ENCODE measurements at places on chromosomes 7 and 10. TPM values are rescaled to one million over a fixed set of nuclear protein-coding genes. Genes with fewer than 3 reads are reported as not detected.

DNA sequence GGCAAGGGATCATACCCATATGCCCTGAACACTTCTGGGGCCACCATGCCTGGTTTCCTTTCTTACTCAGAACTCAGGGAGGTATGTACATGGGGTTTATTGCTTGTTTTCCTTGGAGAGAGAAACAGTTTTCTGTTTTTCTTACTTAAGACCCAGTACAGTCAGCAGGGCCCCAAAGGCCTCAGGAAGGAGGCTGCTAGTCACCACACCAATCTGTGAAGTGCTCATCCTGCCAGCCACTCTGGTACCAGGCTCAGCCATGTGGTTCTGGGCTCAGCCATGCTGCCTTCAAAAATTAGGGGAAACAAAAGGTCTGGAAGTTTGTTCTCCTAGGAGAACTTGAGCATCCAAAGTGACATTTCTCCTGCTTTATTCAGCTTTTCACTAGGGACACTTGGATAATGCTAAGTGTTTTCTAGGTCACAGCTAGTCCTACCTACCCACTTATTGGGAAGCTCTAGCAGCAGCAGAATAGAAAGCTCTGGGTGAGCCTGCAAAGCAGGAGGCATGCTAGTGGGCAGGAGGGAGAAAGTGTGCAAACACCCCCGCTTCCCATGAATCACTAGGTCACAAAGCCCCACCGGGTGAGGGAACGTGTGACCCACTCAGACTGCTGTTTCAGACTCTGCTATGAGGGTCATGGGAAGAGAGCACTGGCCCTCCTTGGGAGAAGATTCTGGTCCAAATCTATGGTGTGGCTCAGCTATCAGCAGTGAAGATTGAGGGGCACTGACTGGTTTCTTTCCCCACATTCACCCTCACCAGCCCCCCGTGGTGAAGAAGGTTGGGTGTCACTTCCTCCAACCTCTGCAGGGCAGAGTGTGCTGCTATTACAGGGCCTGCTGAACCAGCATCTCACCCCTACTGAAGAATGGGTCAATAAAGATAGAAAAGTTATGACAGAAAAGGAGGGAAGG, 23.9 kb downstream of the NUDCD3 start:
- DNase-seq: no peak

SLC16A12 gene
- 3.9 TPM for total RNA-seq

- DNase-seq: no peak
These were observed 69.0 kb downstream of the CREB5 start for GRCh38 chr7:28481091-28481926.

TNS3 gene
- total RNA-seq: 17.8 TPM

DNA sequence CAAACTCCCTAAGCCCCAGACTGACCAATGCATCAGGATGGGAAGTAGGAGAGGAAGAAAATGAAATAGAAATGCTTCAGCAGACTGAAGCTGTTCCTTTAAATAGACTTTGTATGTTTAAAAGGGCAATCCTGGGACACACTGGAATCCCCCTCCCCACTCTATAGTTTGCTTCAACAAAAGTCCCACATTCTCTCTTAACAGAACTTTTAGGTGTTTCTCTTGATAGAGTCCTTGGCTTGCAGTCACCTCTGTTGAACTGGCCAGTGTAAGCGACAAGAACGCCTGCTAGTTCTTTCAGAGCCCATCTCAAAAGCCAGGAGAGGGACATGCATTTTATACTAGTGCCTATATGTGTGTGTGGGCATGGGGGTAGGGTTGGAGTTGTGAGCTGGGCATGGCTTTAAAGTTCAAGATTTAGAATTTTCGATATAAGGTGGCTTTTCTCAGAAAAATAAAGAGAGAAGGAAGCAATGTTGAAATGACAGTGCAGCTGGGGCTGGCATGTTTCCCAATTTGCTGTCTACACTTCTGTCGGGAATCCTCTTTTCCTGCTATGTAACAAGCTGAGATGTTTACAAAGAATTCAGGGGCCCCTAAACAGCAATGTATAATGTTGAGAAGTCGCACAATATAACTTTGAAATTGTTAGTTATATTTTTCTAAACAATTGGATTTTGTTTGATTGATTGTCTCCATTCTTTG, 2.1 kb downstream of the TBX20 start:
- no peak for DNase-seq

CLCN1 gene
- not detected for total RNA-seq

ATRNL1 gene
- 8.3 TPM for total RNA-seq

DNA sequence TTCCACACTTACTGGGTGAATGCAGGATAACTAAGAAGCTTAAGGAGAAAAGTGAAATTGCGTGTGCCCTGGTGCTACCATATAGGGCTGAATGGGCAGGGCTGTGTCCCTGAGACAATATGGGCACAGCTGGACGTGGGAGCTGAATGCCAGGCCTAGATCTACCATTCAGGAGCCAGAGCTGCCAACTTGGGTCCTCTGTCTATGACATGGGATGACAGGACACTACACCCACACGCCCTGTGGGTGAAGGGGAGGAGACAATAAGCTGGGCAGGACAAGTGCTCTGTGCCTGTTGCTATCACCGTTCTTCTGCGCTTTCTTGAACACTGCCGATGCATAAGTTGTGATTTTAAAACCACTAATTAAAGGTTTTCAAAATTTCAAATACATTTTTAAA, 293.9 kb downstream of the TNS3 start:
- DNase-seq: no peak

GRCh38 chr10:99604862-99605261, 15.4 kb downstream of the SLC25A28 start:
- no peak for DNase-seq

DNA sequence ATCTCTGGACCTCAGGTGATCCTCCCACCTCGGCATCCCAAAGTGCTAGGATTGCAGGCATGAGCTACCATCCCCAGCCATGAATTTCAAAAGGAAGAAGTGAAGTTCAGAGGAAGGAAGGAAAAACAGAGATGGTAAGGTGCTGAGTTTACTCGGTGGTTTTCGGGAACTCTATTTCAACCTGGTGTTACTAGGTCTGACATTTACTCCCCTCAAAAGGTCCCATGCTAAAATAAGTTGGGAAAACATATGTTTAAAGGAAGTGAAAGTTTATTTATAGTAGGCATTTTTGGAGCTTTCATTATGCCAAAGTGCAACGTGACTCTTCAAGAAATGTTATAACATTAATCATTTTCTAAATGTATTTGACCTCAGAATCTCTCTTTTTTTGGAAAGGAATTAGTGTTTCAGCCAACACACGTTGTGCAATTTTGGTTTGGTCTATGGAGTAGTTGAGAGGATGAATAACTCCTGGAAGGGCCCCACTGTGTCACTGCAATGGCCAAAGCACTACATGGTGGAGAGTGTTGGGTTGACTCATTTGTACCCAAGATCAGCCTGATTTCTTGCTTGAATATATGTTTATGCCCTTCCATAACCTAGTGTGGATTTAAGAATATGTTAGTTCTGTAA, 114.7 kb upstream of the FAM171A1 start:
- no peak for DNase-seq

GRCh38 chr7:71595176-71595575, 463.2 kb downstream of the GALNT17 start:
- no peak for DNase-seq

SEPHS1 gene
- total RNA-seq: 38.7 TPM

- DNase-seq: no peak
These were observed 148.4 kb upstream of the STEAP1 start for GRCh38 chr7:90005836-90006235.

DNA sequence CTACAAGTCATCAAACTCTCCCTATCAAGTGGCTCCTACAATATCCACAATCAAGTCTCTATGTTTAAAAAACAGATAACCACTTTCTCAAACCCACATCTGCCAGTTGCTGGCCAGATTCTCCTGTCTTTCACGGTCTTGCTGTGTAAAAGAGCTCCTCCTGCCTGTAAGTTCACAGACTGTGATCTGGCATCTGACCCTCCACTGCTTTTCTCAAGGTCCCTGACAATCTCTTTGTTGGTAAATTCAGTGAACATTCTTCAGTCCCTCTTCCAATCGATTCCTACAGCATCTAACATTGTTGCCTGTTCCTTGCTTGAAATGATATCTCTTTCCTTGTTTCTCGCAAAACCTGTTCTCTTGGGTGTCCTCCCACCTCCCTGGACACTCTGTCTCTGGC, 18.5 kb upstream of the LMOD2 start:
- no peak for DNase-seq

MPLKIP gene
- total RNA-seq: 43.1 TPM

GRCh38 chr7:124934841-124935240, 5.2 kb upstream of the POT1 start:
- no peak for DNase-seq

TEX36 gene
- total RNA-seq: not detected

- DNase-seq: no peak
These were observed 38.5 kb downstream of the ERCC6 start for GRCh38 chr10:49500412-49500811.

GRCh38 chr7:29626730-29627129, 63.1 kb downstream of the PRR15 start:
- DNase-seq: no peak

GRCh38 chr7:110448918-110449317, 642.0 kb upstream of the LRRN3 start:
- DNase-seq: no peak

CAMK2B gene
- 0.83 TPM for total RNA-seq

RBP3 gene
- not detected for total RNA-seq

DNA sequence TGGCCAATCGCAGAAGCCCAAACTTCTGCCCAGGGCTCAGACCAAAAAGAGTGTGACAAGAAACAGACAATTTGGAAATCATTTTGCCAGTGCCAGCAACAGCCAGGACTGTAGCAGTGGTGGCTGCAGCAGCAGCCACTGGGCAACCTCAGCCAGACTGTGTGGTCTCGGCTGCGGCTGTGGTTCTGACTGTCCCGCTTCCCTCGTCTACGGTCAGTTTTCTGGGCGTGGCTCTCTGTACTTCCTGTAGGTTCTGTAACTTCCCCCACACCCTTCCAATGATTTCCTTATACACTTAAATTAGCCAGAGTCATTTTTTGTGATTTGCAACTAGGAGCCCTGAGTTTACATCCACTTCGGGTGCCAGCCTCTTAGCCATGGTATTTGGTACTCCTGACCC, 39.9 kb downstream of the CYTH3 start:
- no peak for DNase-seq

DNA sequence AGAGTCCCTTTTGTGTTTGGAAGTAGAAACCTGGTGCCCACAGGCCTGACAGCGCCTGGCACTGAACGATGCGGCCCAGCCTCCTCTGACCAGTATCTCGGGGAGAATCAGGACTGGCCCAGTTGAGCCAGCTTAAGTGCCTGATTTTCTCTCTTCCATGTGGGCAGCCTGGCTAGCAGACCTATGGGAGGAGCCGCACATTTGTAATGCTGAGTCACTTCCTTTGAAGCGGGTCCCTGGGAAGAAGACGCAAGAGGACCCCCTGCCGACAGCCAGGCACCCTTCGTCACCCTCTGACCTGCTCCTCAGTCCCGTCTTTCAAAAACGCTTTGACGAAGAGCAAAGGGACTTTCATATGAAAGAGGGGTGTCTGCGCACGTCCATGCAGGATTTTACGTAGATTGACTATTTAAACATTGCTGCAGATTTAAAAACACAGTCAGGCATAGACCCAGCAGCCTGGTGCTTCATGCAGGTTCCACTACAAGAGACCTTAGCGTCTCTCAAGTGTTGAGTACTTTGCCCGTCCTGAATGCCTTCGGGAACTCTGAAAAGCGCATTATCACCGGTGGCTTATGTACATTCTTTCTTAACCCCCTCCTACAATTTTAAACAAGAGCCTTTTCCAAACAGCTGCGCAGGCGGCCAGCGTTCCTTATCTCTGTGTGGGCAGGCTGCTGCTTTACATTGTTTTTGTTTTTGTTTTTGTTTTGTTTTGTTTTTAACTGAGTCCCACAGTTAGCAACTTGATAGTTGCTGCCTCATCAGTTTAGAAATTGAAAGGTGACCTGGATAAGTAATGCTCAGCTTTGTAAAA, 36.5 kb upstream of the AP5Z1 start:
- DNase-seq: peak; percentile 81

GRCh38 chr10:90872648-90873020, 860 bp downstream of the RPP30 start:
- DNase-seq: no peak

DNA sequence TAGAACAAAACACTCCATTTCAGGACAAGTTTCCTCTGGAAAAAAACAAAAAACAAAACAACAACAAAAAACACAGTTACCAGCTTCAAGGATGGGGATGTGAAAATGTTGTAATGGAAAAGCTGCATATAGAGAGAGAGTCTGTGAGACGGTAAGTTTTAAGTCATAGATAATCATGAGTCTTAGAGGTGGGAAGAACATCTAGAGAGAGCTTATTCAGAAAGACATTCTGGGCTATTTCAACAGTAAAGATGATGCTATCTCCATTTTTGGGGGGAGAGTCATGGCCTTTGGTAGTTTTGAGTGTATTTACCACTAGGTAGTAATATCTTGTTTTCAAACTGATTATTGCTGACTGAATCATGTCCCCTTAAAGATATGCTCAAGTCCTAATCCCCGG, 23.3 kb upstream of the INPP5F start:
- DNase-seq: no peak

DNA sequence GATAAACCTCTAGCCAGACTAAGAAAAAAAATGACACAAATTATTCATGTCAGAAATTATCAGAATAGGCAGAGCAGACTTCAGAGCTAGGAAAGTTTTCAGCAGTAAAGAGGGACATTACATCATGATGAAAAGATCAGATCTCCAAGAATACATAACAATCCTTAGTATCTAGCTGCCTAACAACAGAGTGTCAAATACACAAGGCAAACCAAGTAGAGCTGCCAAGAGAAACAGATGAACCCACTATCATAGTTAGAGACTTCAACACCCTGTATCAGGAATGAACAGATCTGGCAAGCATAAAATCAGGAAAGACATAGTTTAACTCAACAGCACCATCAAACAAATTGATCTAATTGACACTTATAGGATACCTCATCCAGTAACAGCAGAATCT, 92.3 kb downstream of the NKX6-2 start:
- DNase-seq: no peak

HOGA1 gene
- total RNA-seq: not detected

DNA sequence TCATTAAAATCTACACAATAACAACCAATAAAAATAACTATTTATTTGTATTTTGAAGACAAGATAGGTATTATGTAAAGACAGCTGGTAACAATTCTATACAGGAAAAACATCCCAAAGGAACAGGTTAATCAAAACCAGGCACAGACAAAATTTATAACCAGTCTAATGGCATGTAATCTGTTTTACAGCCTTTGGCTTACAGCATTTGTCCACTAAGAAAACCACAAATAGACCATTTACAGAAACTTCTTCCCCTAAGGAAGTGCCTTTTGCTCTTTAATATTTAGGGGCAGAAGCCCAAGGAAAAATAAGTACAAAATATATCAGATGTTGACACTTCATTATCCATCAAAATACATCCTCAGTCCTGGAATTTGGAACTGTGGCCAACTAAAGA, 65.0 kb downstream of the SVIL start:
- no peak for DNase-seq

All from sigmoid colon (tissue), 7 donors.